ENCODE measurements at places on chromosomes 4 and X. TPM values are rescaled to one million over a fixed set of nuclear protein-coding genes. Genes with fewer than 3 reads are reported as not detected.

Gene BTK
- not detected for total RNA-seq

Gene P2RY8
- not detected for total RNA-seq

Gene TSPYL2
- 20.6 TPM for total RNA-seq

Gene SRPX2
- 20.6 TPM for total RNA-seq

Gene ZNF275
- total RNA-seq = 8.3 TPM

Gene ATP6AP2
- total RNA-seq = 76.2 TPM

Gene IL2RG
- not detected for total RNA-seq

Gene CITED1
- total RNA-seq = 0.18 TPM

Gene NUDT11
- total RNA-seq = 13.8 TPM

Gene AREG
- 0.18 TPM for total RNA-seq

Gene IQCM
- total RNA-seq = not detected

Gene SERTM2
- total RNA-seq = under 0.01 TPM

Gene RAI2
- total RNA-seq = not detected

Gene GAB1
- total RNA-seq = 8.9 TPM

Gene OCIAD2
- 16.5 TPM for total RNA-seq

Gene ETDA
- total RNA-seq = not detected

Gene UBE2A
- 20.3 TPM for total RNA-seq

Gene LINC00632
- 6.4 TPM for total RNA-seq

Gene FAT1
- 519 TPM for total RNA-seq

Gene HSD17B13
- under 0.01 TPM for total RNA-seq

Gene SAGE1
- not detected for total RNA-seq

Gene BMPR1B
- 0.90 TPM for total RNA-seq

Gene ARHGAP6
- 1.8 TPM for total RNA-seq

Gene PSAPL1
- not detected for total RNA-seq

Gene SLC9A7
- 76.4 TPM for total RNA-seq

Gene LDB2
- 92.8 TPM for total RNA-seq

Gene CNGA1
- not detected for total RNA-seq

All from IMR-90 (cell line).